ENCODE measurements at places on chromosomes 7 and 10.

DNA sequence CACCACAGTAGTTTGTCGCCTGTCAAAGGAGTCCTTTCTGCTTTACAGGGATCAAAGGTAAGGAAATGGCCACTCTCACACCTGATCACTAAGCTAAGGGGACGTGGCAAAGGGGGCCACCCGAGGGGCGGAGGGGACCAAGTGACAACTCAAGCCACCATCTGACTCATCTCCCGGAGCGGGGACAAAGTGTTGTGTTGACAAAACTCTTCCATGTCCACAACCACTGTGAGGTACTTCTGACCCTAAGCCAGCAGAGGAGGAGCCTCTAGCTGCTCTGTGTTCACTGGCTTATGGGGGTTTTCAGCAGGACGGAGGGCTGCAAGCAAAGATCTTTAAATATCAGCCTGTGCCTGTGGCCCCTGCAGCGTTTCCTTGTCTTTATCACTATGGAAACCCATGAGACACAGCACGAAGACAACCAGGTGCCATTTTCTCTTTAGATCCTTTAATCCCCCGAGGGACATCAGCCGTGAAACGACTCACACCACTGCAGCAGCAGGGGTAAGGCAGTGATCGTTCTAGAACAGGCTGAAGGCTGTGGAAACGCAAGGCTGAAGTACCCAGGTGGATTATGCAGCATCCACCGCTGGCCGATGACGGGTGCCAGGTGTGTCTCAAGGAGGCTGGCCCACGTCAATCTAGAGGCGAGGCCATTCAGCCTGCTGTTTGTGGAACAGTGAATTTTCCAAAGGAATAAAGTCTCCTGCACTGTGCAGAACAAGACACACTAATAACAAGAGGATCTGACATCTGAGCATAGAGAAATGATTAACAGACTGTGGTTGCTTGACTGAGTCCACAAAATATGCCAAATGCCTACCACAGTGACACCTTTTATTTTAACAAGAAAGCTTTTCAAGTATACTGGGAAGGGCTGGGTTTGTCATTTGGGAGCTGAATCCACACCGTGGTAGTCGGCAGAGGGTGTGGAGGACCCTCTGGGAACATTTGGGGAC lies 26.6 kb upstream of the DDC start:
- no peak for DNase-seq

- DNase-seq, result no peak
Observed at GRCh38 chr7:68147614-68148238, 1151.1 kb downstream of the TYW1 start.

GRCh38 chr10:97425964-97426775 lies at the start of gene PGAM1:
PGAM1 (plus strand) TSS chr10:97426191; CDS start chr10:97426308, 117 bp downstream.
- peak; percentile 99 for DNase-seq

DNA sequence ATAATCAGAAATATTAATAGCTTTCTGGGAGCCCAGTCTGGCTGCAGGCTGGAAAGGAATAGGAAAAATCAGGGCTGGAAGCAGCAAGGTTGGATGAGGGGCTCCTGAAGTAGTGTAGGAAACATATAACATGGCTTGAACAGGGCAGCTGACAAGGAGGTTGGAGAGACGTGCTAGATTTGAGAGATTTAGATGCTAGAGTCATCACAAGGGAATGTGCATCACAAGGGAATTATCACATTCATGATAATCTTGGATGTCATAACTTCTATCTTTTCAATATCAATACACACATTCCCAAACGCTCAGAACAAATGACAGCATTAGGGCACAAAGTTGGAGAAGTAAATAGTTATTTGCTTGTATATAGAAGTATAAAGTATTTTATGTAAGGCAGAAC lies 120.9 kb upstream of the EGFR start:
- no peak for DNase-seq

GRCh38 chr7:158710651-158711102 lies 6.1 kb upstream of the NCAPG2 start:
- no peak for DNase-seq

GRCh38 chr7:7209412-7210050 lies 27.2 kb downstream of the C1GALT1 start:
- no peak for DNase-seq

DNA sequence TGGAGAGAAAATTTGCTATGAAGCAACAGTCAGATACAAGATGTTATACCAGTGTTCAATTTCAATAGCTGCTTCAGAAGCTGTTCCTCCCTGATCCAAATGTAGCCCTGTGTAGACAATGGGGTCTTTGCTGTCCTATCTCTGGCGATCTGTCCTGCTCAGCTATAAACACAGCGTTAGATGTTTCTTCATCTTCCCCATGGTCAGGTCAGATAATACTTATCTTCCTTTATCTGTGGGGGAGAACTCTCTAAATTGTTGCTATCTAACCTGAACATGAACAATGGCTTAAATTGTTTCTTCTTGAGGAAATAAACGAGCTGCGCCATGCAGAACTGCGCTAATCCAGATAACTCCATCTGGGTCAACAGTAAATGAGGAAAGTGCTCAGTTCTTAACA lies 15.6 kb upstream of the KIAA1217 start:
- no peak for DNase-seq

GRCh38 chr7:51025668-51026067 lies 243.0 kb upstream of the GRB10 start:
- no peak for DNase-seq

GRCh38 chr7:117767951-117768350 lies 105.3 kb downstream of the CTTNBP2 start:
- DNase-seq, result no peak

- no peak for DNase-seq
Observed at GRCh38 chr7:95199779-95200558, 124.4 kb downstream of the PON1 start.

DNA sequence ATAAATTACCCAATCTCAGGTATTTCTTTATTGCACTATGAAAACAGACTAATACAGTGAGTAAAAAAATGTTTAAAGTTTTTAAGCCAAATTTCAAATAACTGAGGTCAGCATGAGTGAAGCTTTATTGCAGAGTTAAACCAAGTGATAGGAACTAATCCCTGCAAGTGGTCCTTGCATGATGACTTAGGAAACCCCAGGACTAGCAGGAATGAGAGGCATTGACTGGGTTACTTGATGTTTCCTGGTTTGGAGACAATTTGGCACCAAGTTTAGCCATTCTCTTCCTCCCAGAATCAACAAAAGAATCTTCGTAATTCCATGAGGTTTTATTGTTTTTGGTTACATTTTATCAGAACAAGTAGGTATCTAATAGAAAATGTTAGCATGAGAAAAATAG lies 194.2 kb downstream of the BICC1 start:
- no peak for DNase-seq

GRCh38 chr10:75499556-75500160 lies 68.2 kb downstream of the LRMDA start:
- no peak for DNase-seq

- no peak for DNase-seq
Observed at GRCh38 chr10:49567810-49568209, 28.9 kb upstream of the ERCC6 start.

DNA sequence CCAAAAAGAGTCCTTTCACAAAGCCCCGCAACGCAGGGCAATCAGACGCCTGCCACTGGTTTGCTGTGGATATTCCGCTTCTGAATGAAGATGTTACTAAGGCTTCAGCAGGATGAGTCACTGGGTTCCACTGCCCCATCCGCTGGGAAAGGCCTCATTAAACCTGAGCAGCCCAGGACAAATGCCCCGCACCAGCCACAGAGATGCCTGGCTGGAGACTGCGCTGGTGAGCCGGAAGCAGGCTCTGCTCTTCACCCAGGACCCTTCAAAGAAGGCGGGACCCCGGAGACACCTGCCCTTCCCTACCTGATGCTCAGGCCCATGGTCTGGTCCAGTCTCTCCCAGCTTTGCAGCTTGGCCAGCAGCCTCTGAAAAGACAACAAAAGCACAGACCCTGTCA lies 19.8 kb downstream of the MAD1L1 start:
- no peak for DNase-seq

DNA sequence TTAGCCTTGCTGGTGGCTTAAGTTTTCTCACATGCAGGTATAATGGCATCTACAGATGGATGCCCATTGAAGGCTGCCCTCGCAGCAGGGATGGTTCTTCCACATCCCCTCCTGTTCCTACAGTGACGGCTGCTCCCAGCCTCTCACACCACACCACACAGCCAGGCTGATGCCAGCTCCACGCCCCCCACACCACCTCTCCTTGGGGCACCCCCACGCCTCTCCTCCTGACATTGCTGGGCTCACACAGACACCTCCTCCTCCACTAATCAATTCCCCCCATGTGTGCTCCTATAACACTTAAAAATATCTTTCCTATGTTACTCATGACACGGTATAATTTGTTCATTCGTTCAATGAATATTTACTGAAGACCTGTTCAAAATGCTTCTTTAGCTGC lies 244.0 kb downstream of the WDR37 start:
- no peak for DNase-seq

DNA sequence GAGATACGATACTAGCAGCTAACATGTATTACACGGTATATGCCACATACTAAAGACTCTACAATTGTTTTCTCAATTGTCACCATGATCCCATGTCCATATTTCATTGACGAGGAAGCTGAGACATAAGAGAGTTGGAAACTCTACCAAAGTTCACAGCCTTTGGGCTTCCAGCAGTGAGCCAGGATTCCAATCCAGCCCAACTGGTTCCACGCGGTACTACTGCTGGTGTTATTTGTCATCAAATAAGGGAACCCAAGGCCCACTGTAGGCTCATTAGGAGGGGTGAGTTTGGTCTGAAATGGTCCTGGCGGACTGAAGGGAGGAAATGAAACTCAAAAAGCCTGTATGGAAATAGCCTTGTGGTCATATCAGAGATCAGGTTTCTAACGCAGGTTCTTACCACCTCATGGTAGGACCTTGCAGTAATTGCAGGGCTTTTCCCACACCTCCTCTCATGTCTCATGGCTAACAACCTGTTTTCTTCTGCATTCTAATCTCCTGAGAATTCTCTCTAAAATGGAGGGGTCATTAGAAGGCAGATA lies 814.6 kb downstream of the LRMDA start:
- no peak for DNase-seq

- DNase-seq, result no peak
Observed at GRCh38 chr10:15486404-15486803, 115.3 kb upstream of the FAM171A1 start.

- DNase-seq, result no peak
Observed at GRCh38 chr7:157874870-157875229, 538.0 kb downstream of the DNAJB6 start.

- DNase-seq, result no peak
Observed at GRCh38 chr10:100814751-100815474, 69.5 kb downstream of the PAX2 start.

GRCh38 chr7:128687131-128687530 lies 15.0 kb downstream of the GARIN1A start:
- DNase-seq, result no peak

- no peak for DNase-seq
Observed at GRCh38 chr10:359762-360161, 224.5 kb downstream of the ZMYND11 start.

GRCh38 chr7:130473876-130474275 lies 18.0 kb upstream of the MEST start:
- DNase-seq, result no peak

GRCh38 chr10:70315815-70316214 lies 32.0 kb upstream of the NPFFR1 start:
- no peak for DNase-seq

GRCh38 chr7:100469227-100470044 lies 5.4 kb upstream of the SPACDR start:
- DNase-seq, result peak; percentile 95

Measured in posterior vena cava (tissue), 2 donors.